ENCODE measurements at places on chromosomes 12 and 14. TPM values are rescaled to one million over a fixed set of nuclear protein-coding genes. Genes with fewer than 3 reads are reported as not detected.

- no peak for DNase-seq
Observed at GRCh38 chr14:68853749-68854148, 60.9 kb upstream of the ZFP36L1 start.

- DNase-seq = peak; percentile 20
Observed at GRCh38 chr12:82517027-82517426, 158.7 kb downstream of the METTL25 start.

DNA sequence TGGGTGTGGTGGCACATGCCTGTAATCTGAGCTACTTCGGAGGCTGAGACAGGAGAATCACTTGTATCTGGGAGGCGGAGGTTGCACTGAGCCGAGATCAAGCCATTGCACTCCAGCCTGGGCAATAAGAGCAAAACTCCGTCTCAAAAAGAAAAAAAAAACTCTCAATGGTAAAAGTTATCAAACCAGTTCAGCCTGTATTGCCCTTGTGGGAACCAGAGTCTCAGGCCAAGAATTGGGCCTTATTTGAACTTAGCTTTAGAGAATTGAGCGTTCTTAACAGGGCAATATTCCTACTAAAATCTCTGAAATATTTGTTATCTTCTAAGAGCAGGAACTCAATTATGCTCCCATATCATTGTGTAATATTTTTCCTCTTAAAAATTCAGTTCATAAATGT is 7.7 kb upstream of the MDM2 start:
- no peak for DNase-seq

Gene KRT79
- total RNA-seq = not detected

DNA sequence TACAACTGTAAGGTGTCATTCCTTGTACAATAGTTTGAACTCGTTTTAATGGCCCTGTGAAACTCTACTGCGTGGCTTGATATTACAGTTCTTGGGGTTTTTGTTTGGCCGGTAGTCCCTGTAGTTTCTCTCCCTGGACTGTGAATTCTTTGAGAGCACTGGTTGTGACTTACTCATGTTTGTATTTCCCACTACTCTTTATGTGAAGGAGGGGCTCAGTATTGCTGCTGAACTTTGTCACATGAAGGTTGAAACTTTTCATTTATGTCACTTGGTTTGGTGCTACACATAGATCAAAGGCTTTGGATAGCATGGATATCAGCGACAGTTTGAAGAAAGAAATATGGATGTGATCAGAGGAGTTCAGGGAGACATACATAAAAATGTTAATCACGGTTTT is 1.5 kb upstream of the POU6F1 start:
- no peak for DNase-seq
